MG63 (cell line): ENCODE measurements at places on chromosomes 7 and 10. TPM values are rescaled to one million over a fixed set of nuclear protein-coding genes. Genes with fewer than 3 reads are reported as not detected.

- no peak for DNase-seq
These were observed 114.8 kb downstream of the RAB18 start for GRCh38 chr10:27618906-27619305.

GRCh38 chr10:97737770-97738265, 890 bp downstream of the ZFYVE27 start:
- DNase-seq: no peak

GRCh38 chr7:16915405-16915804, 33.6 kb upstream of the AGR3 start:
- peak; percentile 39 for DNase-seq

- DNase-seq: no peak
These were observed 66.6 kb upstream of the CPXM2 start for GRCh38 chr10:123958241-123958640.

GRCh38 chr10:72318418-72319262, 36.1 kb downstream of the DNAJB12 start:
- no peak for DNase-seq

GRCh38 chr7:118288098-118288497, 63.6 kb downstream of the ANKRD7 start:
- no peak for DNase-seq

DNA sequence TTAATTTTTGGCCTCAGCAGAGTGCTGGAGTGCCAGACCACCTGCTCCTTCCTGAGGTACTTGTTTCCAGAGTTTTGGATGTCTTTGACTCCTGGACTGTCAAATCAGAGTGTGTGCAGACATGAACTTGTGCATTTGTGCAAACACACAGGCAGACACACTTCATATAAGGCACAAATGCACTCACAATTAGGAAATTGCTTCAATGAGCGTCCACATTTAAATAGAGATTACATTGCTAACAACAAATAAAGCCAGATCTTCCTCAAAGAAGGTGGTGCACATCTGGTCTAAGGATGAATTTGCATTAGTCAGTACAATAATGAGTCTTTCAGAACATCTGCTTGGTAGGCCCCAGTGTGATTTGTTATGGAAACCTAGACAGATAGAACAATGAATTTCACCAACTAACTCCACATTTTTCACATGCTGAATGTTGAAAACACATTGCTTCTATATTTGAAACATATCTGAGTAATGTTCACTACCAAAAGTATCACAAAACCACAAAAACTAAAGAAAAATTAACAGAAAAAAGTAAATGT, 266.7 kb upstream of the INHBA start:
- DNase-seq: no peak

DNA sequence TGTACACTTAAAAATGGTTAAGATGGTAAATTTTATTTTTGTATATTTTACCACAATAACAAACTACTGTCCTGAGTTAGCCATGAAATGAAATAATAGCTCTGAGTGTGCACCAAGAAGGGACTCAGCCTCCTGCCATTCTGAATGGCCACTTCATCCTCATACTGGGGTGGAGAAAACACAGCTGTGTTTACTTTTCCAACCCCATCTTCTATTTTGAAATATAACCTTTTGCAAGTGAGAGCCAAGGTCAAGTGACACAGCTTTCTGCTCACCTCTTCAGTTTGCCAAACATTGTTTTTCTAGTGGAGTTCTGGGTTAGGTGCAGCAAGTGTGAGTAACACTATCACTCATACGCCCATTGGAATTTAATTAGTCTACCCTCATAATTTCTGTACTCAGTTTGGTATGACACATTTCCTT, 107.4 kb upstream of the GLCCI1 start:
- DNase-seq: peak; percentile 53

GRCh38 chr10:123463181-123463580, 203.0 kb upstream of the GPR26 start:
- no peak for DNase-seq

DNA sequence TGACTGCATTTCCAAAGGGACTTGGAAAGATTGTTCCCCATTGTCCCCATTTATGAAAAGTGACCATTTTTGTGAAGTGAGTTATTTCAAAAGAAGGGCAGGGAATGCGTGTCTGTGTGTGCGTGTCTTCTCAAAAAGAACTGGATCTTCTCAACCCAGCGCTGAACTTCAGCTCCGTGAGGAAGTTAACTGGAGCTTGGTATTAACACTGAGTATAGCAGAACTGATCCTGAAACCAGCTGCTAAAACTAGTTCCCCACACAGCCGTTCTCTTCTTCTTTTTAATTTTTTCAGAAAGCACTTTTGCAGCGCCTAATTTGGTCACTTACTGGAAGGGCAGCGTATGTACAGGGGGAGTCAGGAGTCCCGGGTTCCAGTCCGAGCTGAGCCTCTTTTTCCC, 45.8 kb upstream of the PLEKHA1 start:
- DNase-seq: no peak

- no peak for DNase-seq
These were observed 682.8 kb downstream of the MAGI2 start for GRCh38 chr7:78770422-78771410.

DNA sequence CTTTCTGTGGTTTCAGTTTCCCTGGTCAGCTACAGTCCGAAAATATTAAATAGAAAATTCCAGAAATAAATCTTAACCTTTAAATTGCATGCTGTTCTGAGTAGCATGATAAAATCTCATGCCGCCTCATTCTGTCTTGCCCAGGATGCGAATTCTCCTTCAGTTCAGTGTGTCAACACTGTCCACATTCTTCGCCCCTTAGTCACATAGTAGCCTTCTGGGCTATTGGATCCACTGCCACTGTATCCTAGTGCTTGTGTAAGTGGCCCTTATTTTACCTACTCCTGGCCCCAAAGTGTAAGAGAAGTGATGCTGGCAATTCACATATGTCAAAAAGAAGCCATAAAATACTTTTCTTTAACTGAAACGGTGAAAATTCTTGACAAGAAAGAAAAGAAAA, 129.6 kb downstream of the ZWINT start:
- no peak for DNase-seq

MAGI2 gene
- 0.49 and 0.56 TPM in 2 replicates for total RNA-seq

RPEL1 gene
- total RNA-seq: 0.03 TPM in 1 of 2 replicates, not detected in the other

CALHM3 gene
- total RNA-seq: not detected in 2 replicates
